ENCODE measurements at places on chromosomes 1 and 21.

GRCh38 chr1:106360252-106360651 lies 696.2 kb upstream of the PRMT6 start:
- no peak for DNase-seq

DNA sequence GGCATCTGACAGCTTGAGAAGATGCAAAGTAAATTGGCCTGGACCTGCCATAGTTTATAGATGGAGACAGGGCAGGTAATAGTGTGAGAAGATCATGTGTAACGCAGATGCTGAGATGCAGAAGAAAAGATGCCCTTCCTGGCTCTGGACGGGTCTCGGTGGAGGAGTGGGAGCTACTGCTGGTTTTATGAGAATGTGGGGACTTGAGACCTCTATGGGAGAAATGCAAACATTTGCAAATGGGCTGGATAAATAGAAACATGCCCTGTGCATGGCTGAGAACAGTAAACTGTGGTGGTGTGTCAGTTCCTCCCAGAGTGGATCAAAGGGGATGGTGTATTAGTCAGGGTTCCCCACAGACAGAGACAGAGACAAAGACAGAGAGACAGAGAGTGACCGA lies 21.9 kb downstream of the UBASH3A start:
- DNase-seq: no peak

DNA sequence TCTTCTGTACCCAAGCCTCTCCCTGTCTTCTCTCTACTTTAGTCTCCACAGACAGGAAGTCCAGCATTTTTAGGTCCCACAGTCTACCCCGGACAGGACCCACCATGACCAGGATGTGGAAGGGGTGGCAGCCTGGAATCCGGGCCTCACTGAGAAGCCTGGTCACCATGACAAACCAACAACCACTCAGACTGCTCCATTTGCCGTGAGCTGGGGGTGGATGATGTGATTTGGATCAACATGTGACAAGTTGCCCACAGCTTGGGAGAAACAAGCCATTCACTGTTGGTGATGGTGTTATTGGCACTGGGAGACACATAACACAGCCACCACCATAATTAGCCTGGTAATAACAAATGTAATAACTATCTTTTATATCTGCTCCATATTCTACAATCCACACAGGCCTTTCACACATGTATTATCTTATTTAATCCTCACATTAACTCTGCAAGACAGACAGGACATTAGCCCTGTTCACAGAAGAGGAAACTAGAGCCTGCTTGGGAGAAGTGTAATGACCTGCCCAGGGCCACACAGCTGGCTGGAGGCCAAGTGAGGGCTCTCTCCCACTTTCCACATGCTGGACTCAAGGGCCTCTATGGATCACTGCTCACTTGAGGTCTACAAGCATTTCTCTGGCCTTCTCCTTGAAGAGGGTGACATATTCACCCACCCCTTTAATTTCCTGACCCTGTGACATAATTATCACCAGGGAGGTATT lies 22.9 kb downstream of the MEF2D start:
- DNase-seq: no peak

DNA sequence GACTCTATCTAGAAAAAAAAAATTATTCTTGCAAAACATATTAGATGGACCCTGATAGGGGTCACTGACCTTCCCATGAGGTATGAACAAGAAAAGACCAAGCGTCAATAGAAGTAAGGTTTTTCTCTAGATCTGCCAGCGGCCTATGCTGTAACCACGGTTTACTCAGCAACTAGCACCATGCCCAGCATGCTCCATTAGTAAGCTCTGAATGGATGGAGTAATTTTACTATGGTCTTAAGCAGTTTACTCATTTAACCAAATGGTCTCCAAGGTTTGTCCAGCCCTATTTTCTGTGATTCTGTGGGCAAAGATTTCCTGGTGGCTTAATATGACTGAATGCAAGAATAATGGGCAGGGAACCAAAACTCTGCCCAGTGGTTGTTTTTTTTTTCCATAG lies 113.9 kb downstream of the ADSS2 start:
- DNase-seq: no peak

- DNase-seq: peak; percentile 34
Observed at GRCh38 chr1:17661546-17662157, 93.5 kb upstream of the ACTL8 start.

DNA sequence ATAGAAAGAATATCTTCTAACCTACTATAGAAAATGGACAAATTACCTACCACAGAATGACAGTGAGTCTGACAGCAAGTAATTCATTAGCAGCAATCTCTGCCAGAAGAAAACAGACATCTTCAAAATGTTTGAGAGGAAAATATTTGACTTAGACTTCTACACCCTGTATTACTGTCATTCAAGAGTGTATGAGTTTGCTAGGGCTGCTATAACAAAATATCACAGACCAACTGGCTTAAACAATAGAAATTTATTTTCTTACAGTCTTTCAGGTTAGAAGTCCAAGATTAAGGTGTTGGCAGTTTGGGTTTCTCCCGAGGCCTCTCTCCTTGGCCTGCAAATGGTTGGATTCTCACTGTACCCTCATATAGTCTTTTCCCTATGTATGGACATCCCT lies 52.9 kb upstream of the FGGY start:
- no peak for DNase-seq

- no peak for DNase-seq
Observed at GRCh38 chr1:163596541-163597258, 274.9 kb downstream of the NUF2 start.

- DNase-seq: no peak
Observed at GRCh38 chr1:108609483-108610049, 49.7 kb downstream of the EEIG2 start.

DNA sequence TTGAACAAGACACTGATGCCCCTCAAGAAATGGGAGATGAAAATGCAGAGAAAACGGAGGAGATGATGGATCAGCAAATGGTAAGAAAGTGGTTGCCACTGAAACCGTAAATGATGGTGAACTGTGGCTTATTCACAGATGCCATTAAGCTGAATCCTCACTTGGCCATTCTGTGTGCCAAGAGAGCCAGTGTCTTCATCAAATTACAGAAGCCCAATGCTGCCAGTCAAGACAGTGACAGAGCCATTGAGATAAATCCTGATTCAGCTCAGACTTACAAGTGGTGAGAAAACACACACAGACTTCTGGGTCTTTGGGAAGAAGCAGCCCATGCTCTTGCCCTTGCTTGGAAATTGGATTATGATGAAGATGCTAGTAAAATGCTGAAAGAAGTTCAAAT lies 52.5 kb downstream of the NBPF6 start:
- DNase-seq: no peak

DNA sequence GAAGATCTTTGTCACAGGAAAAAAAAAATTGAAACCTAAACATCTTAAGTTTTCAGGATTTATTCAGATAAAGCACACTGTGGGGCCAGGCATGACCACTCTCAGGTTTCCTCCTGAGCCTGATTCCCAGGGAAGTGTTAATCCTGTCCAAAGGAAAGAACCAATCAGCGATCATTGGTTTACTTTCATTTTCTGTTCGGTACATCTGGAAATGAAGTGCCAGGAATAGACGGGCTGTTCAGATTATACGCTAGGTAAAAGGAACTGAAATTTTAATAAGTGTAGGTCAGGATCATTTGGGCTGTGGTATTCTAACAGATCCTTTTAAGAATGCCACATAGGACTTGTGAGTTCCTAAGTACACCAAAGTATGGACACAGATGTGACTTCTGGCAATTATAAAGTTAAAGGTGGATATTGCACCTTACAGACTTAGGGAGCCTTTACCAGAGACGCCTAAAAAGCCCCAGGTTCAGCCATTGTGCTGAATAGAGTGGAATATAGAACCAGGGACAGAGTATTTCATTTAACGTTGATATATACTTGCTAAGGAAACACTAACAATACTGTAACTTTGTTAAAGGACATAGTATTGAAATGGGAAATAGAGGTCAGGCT lies 9.3 kb upstream of the CACYBP start:
- DNase-seq: peak; percentile 68

DNA sequence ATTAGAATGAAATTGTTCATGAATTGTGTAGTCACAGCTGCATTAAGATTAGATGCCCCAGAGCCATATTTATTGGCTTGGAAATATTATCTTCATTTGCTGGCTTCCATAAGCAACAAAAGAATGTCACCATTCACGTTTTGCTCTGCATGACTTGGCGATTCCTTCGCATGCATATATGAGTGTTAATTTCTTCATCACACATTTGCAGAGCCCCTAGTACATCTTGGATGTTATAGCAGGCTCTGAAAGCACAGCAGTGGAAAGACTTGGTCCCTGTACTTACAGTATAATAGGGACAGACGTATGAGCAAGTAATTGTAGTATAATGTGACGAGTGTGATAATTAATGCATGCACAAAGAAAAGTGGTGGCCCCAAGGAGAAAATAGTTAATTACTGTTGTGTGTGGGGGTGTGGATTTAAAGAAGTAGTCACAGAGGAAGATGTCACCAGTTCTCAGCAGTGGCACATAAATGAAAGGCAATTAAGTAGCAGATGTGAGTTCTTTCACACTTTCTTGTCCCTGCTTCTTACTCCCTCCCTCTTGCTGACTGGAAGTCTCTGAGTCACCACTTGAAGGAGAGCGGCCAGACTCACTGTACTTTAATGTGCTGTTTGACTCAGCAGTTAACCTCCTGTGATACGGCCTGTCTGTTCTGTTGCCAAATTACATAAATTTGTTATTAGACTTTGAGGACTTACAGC lies 21.0 kb downstream of the S100A10 start:
- no peak for DNase-seq

GRCh38 chr1:93774707-93775106 lies 93.1 kb upstream of the BCAR3 start:
- DNase-seq: no peak

DNA sequence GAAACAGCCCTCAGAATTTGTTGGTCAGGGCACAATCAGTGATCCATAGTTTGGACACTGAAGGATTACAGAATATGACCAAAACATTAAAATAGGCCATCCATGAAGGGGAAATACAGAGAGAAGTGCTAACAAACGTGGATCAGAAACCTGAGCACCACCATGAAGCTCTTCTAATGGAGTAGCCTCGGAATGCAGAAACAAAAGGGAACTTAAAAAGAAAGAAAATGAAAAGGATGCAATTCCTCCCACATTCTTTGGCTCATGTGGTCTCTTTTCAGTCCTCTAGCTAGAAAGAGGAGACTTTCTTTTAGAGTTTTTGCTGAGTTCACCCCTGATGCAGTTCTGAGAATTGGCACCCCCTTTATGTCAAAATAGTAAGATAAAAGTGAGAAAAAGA lies 989.8 kb upstream of the B3GALT2 start:
- no peak for DNase-seq

GRCh38 chr21:34965200-34966174 lies 83.6 kb downstream of the RUNX1 start:
- no peak for DNase-seq

DNA sequence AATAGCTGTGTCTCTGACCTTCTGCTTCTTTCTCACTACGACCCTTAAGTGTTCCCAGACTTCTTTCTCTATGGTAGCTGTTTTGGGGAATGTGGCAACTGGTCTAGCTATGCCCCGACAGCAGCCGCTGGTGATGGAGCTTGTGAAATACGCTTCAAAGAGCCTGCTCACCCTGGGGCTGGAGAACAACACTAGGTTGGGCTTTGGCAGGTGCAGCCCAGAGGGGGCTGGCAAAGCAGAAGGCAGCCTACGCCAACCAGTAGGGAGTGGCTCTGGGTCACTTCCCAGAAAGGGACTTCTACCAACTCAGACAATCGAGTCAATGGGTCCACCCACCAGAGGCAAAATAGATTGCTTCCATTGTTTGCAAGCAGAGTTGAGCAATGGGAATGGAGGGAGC lies 262.8 kb downstream of the LMO4 start:
- no peak for DNase-seq

DNA sequence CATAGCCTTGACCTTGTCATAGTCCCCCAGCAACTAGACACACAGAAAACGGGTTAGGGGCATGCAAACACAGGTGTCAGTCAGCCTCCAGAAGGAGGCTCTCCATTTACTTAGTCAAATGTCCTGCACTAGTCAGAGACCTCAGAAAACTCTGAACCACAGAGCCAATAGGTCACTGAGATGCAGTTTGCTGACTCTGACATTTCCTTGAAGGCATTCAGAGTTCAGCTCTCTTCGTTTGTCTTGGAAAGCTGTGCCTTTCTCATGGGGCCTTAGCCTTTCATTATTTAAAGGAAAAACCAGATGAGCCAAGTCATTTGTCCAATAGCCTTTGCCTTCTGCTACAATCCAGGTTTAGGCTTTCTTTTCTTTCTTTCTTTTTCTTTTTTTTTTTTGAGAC lies 3.5 kb downstream of the OLFML2B start:
- no peak for DNase-seq

- no peak for DNase-seq
Observed at GRCh38 chr1:75733661-75734060, 9.2 kb downstream of the ACADM start.

- DNase-seq: peak; percentile 0
Observed at GRCh38 chr1:48674641-48675040, 102.0 kb downstream of the BEND5 start.

- no peak for DNase-seq
Observed at GRCh38 chr21:32007456-32007855, 134.6 kb downstream of the HUNK start.

- DNase-seq: peak; percentile 62
Observed at GRCh38 chr1:178284058-178284457, 190.2 kb downstream of the RASAL2 start.

DNA sequence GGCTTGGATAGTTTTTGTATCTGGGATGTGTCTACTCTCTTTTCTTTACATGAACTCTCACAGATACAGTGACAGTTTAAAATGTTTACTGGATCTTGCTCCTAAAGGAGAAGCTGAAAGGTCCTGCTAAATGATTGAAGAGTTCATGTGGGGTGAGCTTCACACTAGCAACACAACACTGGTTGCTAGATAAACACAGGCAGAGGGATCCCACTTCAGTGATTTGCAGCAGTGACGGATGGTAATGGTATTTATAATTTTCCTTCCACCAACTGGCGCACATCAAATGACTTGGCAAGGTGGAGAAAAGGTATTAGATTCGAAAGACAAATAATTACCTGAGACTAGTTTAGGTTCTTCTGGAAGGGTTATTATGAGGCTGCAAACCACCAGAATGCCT lies 270.2 kb downstream of the TBX15 start:
- DNase-seq: no peak

DNA sequence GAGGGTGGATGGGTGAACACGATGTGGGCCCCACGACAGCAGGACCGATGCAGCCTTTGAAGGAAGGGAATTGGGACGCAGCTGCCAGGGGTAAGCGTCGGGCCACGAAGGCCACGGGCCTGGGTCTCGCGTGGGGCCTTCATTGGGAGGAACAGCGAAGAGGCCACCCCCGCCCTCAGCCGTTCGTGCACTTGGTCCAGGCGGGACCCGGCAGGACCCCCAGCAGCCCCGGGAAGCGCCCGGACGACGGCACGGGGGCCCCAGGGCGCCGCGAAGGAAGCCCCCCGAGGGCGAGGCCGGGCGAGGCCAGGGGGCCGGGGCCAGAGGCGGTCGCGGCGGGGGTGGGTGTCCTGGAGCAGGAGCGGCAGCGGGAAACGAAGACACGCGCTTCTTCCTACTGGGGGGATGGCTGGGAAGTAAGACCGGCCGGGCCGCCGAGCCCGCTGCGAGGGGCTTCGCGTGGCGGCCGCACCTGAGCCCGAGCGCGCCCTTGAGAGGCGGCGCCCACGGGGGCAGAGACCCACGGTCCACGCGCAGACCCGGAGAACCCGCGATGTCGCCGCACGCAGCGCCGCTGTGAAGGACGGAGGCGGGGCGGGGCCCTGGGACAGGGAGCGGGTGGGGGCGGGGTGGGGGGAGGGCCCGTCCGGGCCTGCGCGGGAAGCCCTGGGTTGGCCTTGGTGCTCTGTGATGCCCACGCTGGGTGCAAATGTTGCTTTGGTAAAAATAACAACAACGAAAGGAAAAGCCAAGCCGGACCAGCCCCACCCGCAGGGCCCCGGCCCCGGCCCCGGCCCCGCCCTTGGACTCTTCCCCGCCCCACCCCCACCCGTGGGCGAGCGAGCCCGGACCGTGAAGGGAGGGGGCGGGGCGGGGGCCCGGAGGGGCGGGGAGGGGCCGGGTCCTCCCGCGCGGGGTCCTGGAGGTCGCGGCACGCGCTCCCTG lies 56.0 kb upstream of the ADARB1 start:
- DNase-seq: no peak

Data from Kasumi-1 (cell line).